Small intestine (tissue), 16 donors: ENCODE measurements at places on chromosomes 16 and 17.

- H3K4me1 ChIP-seq: no peaks in the 10 kb centered on the region
- DNase-seq: no peak
- H3K4me3 ChIP-seq: no peak overlapping the region
- no peaks in the 10 kb centered on the region for H3K27me3 ChIP-seq
- H3K36me3 ChIP-seq: peaks cover 5% of the 10 kb centered on the region
Observed at GRCh38 chr17:31533546-31534155, 142.2 kb downstream of the RAB11FIP4 start.

- peaks cover 7% of the 10 kb centered on the region for H3K4me1 ChIP-seq
- no peak overlapping the region for H3K4me3 ChIP-seq
- H3K36me3 ChIP-seq: peaks cover 27% of the 10 kb centered on the region
- no peak overlapping the region for H3K27ac ChIP-seq
Observed at GRCh38 chr17:49299996-49300395, 62.1 kb downstream of the ZNF652 start.

GRCh38 chr17:48052956-48053757 is 5.0 kb downstream of the NFE2L1 start:
- DNase-seq: no peak
- H3K4me3 ChIP-seq: peak overlapping the region; percentile 9
- no peak overlapping the region for H3K27ac ChIP-seq
- peaks cover 79% of the 10 kb centered on the region for H3K36me3 ChIP-seq

DNA sequence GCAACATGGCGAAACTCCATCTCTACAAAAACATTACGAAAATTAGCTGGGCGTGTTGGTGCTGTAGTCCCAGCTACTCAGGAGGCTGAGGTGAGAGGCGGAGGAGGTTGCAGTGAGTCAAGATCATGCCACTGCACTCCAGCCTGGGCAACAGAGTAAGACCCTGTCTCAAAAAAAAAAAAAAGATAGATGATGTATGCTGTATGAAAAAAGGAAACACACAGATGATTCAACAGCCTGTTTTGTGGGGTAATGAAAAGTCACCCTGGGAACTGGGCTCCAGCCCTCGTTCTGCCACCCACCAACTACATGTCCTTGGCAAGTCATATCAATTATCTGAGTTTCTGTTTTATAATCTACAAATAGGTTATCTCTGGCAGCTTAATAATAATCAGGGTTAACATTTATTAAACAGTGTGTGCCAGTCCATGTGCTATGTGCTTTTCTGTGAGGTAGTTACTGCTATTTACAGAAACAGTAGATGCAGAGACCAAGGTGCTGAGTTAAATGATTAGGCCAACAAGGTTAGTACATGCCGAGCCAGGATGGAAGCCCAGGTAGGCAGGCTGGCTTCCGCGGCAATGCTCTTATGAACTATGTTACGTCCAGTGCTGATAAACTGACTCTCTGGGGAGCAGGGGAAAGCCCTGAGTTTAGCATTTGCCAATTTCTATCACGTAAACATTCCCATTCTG is 1.1 kb downstream of the G6PC1 start:
- DNase-seq: no peak
- H3K36me3 ChIP-seq: peaks cover 4% of the 10 kb centered on the region
- H3K27me3 ChIP-seq: no peaks in the 10 kb centered on the region
- H3K4me1 ChIP-seq: peaks cover 38% of the 10 kb centered on the region

DNA sequence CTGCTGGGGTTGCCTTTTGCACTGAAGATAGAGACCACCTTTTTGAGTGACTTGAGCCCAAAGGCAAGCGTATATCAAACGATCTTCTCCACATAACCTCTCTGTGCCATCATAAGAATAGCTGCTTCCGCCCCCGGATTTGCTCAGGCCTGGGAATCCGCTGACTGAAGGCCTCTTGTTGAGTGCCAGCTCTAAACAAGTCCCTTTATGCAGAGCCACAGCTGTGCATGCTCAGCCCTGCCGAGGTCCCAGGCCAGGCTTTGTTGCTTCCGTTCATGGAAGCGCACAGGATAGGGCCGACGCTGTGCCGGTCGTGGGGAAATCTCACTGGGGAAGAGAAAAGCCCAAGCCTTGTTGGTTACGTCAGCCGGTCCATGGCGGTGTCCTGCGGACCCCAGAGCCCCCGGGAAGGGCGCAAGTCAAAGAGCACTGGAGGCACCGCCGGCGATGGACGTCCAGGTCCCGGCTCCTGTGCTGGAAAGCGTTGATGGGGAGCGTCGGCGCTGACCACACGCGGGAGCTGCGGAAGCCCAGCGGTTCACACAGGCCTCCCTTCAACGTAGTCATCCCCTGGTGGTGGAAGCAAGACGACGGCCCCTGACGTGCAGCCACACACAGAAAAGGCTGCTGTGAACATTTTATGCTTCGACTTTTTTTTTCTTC is 23.5 kb upstream of the RPL13 start:
- no peak for DNase-seq
- peaks cover 7% of the 10 kb centered on the region for H3K4me1 ChIP-seq
- H3K36me3 ChIP-seq: peaks cover 91% of the 10 kb centered on the region
- no peaks in the 10 kb centered on the region for H3K27me3 ChIP-seq
- H3K27ac ChIP-seq: peak overlapping the region; percentile 87
- no peak overlapping the region for H3K4me3 ChIP-seq

- H3K36me3 ChIP-seq: peaks cover 4% of the 10 kb centered on the region
- no peaks in the 10 kb centered on the region for H3K27me3 ChIP-seq
- H3K4me3 ChIP-seq: no peak overlapping the region
- no peaks in the 10 kb centered on the region for H3K4me1 ChIP-seq
Observed at GRCh38 chr17:62617894-62618472, 9.5 kb upstream of the MRC2 start.

DNA sequence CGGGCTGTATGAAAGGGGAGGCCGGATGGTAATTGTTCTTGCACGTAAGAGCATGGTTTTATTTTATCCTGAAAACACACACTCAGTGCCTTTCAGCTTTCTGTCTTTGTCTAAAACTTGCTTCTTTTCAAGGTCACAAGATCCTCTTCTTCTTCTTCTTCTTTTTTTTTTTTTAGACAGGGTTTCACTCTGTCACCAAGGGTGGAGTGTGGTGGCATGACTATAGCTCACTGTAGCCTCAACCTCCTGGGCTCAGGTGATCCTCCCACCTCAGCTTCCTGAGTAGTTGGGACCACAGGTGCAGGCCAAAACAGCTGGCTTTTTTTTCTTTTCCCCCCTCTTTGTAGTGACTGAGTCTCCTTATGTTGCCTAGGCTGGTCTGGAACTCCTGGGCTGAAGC is 15.9 kb upstream of the ZNF629 start:
- no peaks in the 10 kb centered on the region for H3K36me3 ChIP-seq
- H3K27ac ChIP-seq: no peak overlapping the region
- no peak overlapping the region for H3K4me3 ChIP-seq

GRCh38 chr17:73594598-73594997 is 49.6 kb downstream of the SDK2 start:
- H3K27ac ChIP-seq: no peak overlapping the region
- H3K27me3 ChIP-seq: no peaks in the 10 kb centered on the region
- no peak overlapping the region for H3K4me3 ChIP-seq
- no peaks in the 10 kb centered on the region for H3K36me3 ChIP-seq

DNA sequence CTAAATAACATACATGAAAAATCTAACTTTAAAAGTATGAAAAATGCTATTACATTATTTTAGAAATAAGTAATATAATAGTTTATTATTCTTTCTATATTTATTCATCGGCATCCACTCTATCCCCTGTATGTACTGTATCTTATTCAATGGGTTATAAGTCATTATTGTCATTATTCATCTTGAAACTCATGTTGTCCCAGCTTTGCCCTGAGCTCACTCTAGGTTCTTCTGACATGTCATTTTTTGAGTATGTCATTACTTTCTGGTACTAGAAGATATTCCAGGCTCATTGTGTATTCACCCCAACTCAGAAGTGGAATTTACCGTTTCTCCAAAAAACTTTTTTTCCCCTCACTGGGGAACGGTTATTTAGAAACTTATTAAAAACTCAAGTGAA is 53.0 kb upstream of the MNT start:
- DNase-seq: no peak
- H3K4me1 ChIP-seq: no peaks in the 10 kb centered on the region
- H3K27me3 ChIP-seq: no peaks in the 10 kb centered on the region
- no peak overlapping the region for H3K27ac ChIP-seq
- H3K4me3 ChIP-seq: no peak overlapping the region

DNA sequence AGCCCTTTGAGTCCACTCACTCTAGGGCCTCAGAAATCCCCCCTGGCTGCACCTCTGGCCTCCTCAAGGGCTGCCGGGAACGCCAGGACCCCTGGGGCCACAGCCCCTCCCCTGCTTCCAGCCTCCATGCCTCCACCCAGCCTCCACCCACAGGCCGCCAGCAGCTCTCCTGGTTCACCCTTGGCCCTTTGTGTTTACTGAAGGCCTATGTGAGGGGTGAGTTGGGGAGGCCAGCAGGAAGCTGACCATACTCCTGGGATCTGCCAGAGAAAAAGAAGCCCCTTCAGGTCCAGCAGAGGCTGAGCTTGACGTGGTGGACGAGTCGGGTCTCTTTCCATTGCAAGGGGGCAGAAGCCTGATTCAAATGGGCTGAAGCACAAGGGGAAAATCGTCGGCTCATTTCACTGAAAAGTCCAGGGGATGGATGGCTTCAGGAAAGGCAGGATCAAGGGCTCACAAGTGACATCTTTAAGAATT is 18.3 kb upstream of the ATP2A3 start:
- no peaks in the 10 kb centered on the region for H3K27me3 ChIP-seq
- H3K27ac ChIP-seq: no peak overlapping the region
- no peak overlapping the region for H3K4me3 ChIP-seq
- peaks cover 11% of the 10 kb centered on the region for H3K4me1 ChIP-seq
- H3K36me3 ChIP-seq: no peaks in the 10 kb centered on the region

- no peak overlapping the region for H3K27ac ChIP-seq
- no peaks in the 10 kb centered on the region for H3K36me3 ChIP-seq
- no peak overlapping the region for H3K4me3 ChIP-seq
- H3K27me3 ChIP-seq: no peaks in the 10 kb centered on the region
- no peak for DNase-seq
Observed at GRCh38 chr17:65926599-65926998, 265.3 kb downstream of the CEP112 start.

DNA sequence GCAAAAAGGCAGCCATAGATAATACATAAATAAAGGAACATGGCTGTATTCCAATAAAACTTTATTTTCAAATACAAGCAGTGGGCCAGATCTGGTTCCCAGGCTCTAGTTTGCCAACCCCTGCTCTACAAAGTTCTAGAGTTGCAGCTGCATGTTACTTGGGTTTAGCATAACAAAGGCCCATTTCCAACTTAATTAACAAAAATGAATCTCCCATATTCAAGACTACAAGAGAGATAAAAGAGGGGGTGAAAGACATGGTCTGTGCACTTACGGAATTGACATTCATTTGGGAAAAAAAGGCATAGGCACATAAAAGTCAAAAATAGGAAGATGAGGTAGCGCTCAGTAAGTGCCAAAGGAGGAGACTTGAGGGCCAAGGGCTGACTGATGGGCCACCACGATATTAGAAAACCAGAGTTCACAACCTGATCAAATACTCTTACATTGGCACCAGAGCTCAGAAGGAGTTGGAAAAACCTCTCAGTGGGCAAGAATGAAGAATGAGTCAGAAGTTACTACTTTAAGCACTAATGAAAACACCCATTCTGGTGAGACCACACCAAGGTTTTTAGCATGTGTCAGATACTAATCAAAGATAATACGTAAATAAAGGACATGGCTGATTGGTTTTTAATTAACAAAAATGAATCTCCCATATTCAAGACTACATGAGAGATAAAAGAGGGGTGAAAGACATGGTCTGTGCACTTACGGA is 164.0 kb downstream of the VPS53 start:
- peaks cover 9% of the 10 kb centered on the region for H3K36me3 ChIP-seq
- H3K27ac ChIP-seq: no peak overlapping the region
- no peak for DNase-seq
- H3K4me1 ChIP-seq: no peaks in the 10 kb centered on the region

- no peak overlapping the region for H3K27ac ChIP-seq
- H3K4me3 ChIP-seq: no peak overlapping the region
- H3K36me3 ChIP-seq: no peaks in the 10 kb centered on the region
- peak; percentile 77 for DNase-seq
Observed at GRCh38 chr17:40483679-40484078, 17.7 kb downstream of the TNS4 start.

DNA sequence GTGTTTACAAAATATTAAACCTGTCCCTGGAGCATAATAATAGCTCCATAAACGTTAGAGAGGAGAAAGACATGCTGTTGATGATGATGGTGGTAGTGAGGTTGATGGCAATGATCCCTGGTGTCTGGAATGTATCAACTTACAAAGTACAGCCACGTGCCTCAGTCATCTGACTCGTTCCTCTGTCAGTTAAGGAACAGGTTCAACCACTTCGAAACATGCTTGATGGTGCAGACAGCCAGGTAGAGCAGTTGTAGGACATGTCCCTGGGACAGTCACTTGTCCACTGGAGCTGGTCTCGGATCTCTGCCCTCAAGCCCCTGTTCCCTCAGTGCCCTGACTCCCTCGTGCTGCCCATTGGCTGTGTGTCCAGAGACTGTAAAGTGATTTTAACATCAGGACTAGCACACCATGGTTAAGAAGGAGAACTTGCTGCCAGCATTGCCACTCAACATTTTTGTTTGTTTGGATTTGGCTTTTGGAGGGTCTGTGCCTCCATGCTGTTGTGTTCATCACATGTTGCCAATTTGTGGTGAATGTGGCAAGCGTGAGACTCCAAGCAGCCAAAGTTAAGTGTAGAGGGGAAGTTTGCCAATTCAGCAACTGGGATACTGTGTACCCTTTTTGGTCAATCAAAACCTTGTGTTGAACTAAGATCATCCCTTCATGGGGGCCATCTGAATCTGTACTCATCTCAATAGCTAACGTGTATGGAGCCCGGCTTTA is 16.3 kb upstream of the SALL1 start:
- no peak for DNase-seq
- no peaks in the 10 kb centered on the region for H3K4me1 ChIP-seq
- H3K36me3 ChIP-seq: no peaks in the 10 kb centered on the region
- no peaks in the 10 kb centered on the region for H3K27me3 ChIP-seq
- no peak overlapping the region for H3K4me3 ChIP-seq
- no peak overlapping the region for H3K27ac ChIP-seq

DNA sequence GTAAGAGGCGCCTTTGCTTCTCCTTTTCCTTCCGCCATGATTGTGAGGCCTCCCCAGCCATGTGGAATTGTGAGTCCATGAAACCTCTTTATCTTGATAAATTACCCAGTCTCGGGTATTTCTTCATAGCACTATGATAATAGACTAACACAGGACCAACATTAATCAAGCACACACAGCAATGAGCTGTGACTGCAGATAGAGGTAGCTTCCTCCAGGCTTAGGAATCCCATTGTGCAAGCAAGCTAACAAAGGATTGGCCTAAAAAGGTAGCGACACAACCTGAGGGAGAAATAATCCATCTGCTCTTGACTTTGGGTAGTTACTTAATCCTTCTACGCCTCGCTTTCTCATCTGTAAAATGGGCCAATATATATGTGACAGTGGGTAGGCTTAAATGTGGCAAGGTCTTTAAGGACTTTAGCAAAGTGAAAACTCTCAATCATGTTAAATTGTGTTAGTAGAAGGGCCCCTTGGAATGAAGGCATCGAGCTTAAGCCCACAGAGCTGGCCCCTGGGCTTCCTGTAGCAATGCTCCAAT is 393.6 kb downstream of the SOX9 start:
- H3K27me3 ChIP-seq: no peaks in the 10 kb centered on the region
- H3K4me3 ChIP-seq: no peak overlapping the region
- peaks cover 61% of the 10 kb centered on the region for H3K4me1 ChIP-seq
- no peak for DNase-seq
- H3K27ac ChIP-seq: no peak overlapping the region
